ENCODE measurements at places on chromosomes 3 and 15.

- no peak for DNase-seq
These were observed 30.6 kb downstream of the CTSH start for GRCh38 chr15:78914027-78914764.

GRCh38 chr15:99282586-99282985 lies 31.3 kb downstream of the LRRC28 start:
- no peak for DNase-seq

- no peak for DNase-seq
These were observed 208.3 kb downstream of the TJP1 start for GRCh38 chr15:29613951-29614382.

- DNase-seq: no peak
These were observed 1.4 kb upstream of the COL8A1 start for GRCh38 chr3:99637016-99637367.

- DNase-seq: no peak
These were observed 29.0 kb upstream of the SLC2A2 start for GRCh38 chr3:171055336-171056178.

DNA sequence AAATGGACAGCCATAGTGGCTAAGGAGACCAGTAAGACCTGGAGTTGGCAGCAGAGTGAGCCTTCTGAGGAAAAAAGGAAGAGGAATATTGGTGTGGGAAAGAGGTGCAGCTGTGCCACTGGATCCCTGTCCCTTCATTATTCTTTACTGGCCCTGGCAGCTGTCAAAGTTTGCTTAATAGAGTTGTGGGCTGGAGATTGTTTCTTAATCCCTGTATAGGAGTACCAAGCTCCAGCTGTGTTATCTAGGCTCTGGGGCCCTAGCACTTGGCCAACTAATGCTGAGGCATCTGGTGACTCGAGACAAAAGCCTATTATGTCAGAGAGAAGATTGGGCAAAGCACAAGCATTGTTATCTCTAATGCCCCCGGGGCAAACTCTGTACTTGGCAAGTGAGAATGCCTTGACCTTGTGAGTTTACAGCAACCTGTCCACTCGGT lies 61.4 kb downstream of the ZNF609 start:
- DNase-seq: no peak

DNA sequence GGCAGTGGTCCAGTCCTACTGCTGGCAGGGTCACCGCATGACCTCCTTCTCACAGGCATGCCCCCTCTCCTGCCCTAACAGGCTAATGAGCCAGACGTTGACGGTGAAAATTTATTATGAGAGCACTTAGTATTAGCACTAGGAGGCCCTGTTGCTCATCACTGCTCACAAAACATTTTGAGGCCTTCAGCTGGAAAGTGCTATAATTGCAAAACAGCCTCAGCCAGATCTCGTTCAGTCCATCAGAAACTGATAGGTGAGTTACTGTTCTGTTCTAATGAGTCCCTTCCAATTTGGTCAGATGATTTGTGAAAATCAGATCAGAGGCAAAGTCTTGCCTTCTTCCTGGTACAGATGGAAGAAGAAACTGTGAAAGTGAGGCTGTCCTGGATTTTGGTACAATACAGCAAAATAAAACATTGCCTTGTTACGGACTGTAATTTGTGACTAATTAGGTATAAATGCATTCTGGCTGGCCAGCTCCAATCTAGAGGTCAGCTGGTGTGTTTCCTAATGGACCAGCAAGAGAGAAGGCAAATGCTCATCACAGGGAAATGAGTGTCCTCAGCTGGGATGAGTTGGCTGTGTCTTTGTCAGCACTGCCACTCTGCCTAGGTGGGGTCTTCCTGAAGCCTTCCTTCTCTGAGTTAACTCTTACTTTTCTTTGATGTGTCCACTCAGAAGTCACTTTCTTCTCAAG lies 316.8 kb downstream of the CHST2 start:
- no peak for DNase-seq

GRCh38 chr3:47607335-47607734 lies 28.7 kb upstream of the CSPG5 start:
- no peak for DNase-seq

- DNase-seq: no peak
These were observed 21.0 kb upstream of the CTXND1 start for GRCh38 chr15:80272987-80273386.

- no peak for DNase-seq
These were observed 1.0 kb downstream of the C3orf38 start for GRCh38 chr3:88150806-88151205.

GRCh38 chr3:124115279-124115678 lies 123.4 kb upstream of the ROPN1 start:
- DNase-seq: no peak

GRCh38 chr3:192805711-192806110 lies 78.4 kb upstream of the FGF12 start:
- no peak for DNase-seq

DNA sequence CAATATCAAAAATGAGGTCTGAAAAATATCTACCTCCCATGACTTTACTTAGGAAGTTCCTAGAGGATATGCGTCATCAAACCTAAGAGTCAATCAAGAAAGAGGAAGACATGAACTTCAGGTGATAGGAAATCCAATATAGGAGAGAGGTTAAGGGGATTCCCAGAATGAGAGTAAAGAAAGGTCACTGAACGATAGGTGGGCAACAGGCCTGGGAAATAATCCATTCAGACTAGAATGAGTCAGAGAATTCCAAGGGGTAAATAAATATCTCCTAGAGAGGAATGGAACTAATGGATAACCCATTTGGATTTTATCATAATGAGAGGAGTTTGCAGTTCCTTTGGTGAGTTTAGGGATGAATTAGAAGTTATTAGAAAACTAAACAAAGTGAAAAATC lies 131.1 kb upstream of the NUDT16 start:
- DNase-seq: no peak

- no peak for DNase-seq
These were observed 8.1 kb downstream of the CAV3 start for GRCh38 chr3:8741581-8742261.

GRCh38 chr15:69666441-69666882 lies 213.8 kb downstream of the RPLP1 start:
- DNase-seq: no peak

- DNase-seq: no peak
These were observed 4.2 kb downstream of the RARB start for GRCh38 chr3:25432176-25432720.

- DNase-seq: no peak
These were observed 127.1 kb upstream of the ATP10A start for GRCh38 chr15:25990220-25990619.

Measured in stimulated activated CD4-positive, alpha-beta T cell treated with anti-CD3 and anti-CD28 coated beads, Interleukin-1b, Interleukin-23, amount 100 ng/mL, for 1 hour (primary cell).